ENCODE measurements at places on chromosomes 7 and 10.

DNA sequence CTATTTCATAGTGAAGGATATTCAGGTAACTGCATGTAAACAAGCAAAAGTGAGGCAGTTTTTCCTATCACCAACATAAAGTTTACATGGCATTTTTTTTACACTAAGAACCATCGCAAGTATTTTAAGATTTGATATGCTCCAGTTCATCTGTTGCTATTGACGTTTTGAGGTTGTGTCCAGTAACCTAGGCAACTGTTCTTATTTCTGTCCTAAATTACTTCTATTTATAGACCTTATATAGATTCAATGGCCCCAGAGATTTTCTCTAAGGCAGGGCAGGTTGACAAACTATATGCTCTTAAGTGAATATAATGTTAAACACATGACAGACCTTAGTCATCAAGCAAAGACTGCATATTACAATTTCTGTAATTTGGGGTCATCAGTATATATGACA lies 830.2 kb upstream of the LRRTM3 start:
- no peak for DNase-seq

- DNase-seq = no peak
These were observed 403 bp downstream of the CDK6 start for GRCh38 chr7:92835851-92836488.

- no peak for DNase-seq
These were observed 447.8 kb upstream of the GALNT17 start for GRCh38 chr7:70684173-70684572.

GRCh38 chr7:2023877-2024566 lies 208.7 kb downstream of the MAD1L1 start:
- DNase-seq = peak; percentile 36

DNA sequence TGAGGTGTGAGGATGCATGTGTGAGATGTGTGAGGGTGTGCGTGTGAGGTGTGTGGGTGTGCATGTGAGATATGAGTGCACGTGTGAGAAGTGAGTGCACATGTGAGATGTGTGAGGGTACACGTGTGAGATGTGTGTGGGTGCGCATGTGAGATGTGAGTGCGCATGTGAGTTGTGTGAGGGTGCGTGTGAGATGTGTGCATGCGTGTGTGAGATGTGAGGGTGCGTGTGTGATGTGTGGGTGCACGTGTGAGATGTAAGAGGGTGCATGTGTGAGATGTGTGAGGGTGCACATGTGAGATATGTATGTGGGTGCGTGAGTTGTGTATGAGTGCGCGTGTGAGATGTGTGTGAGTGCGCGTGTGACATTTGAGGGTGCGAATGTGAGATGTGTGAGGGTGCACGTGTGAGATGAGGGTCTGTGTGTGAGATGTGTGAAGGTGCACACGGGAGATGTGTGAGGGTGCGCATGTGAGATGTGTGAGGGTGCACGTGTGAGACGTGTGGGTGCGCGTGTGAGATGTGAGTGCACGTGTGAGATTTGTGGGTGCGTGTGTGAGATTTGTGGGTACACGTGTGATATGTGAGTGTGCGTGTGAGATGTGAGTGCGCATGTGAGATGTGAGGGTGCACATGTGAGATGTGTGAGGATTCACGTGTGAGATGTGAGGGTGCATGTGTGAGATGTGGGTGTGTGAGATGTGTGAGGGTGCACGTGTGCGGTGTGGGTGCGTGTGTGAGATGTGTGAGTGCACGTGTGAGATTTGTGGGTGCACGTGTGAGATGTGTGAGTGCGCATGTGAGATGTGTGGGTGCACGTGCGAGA lies 30.5 kb downstream of the PPIF start:
- peak; percentile 26 for DNase-seq

DNA sequence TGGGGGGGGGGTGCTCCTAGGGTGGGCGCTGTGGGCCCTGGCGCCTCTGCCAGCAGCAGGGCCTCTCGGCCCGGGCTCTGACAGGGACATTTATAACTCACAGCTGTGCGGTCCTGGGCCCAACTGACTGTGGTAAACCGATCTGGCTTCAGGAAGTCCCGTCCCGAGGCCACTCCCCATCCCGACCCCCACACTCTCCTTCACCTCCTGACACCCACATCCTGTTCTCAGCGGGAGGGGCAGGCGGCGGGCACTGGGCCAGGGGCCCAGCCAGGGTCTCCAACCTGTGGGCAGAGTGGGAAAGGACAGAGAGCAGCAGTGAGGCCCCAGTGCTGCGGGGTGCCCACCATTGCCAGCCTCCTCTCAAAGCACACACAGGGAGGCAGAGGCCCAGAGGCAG lies 69.1 kb downstream of the ZMIZ1 start:
- DNase-seq = no peak

GRCh38 chr7:3725155-3726059 lies 424.4 kb downstream of the SDK1 start:
- DNase-seq = no peak

DNA sequence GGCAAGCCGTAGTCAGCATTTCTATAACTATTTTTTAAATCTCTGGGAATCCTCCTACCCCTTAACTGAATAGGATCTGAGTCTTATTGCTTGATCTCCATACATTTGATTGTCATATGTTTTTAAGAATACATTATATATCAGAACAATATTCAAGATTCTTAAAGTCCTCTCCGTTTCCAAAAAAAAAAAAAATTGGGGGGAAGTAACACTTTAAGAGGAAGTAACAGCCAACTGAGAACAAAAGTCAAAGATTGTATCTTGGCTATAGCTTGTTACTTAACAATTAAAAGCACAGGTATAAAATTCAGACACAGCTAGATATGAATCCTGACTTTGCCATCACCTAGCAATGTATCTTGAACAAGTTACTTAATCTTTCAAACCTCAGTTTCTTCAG lies 169.9 kb upstream of the ADO start:
- no peak for DNase-seq

- DNase-seq = no peak
These were observed 129.6 kb downstream of the NEURL1 start for GRCh38 chr10:103622935-103623574.

DNA sequence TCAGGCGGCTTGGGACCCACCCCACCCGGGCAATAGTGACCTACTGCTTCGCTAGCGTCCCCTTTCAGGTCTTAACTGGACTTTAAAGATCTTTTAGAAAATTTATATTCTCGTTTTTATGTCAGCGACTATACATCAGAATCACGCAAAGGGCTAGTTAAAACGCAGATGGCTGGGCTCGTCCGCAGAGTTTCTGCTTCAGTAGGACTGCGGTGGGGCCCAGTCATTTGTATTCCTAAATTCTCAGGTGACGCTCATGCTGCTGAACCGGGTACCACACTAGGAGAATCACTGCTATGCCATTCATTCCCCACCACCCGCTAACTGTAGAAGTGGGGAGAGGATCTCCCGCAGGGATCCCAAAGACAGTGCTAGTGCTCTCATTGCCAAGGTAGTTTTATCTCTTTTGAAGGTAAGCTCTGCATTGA lies 12.0 kb upstream of the SP8 start:
- no peak for DNase-seq

GRCh38 chr7:157009778-157010587 lies 480 bp downstream of the MNX1 start:
- DNase-seq = no peak

GRCh38 chr7:45689011-45689796 lies 115.0 kb downstream of the ADCY1 start:
- no peak for DNase-seq

DNA sequence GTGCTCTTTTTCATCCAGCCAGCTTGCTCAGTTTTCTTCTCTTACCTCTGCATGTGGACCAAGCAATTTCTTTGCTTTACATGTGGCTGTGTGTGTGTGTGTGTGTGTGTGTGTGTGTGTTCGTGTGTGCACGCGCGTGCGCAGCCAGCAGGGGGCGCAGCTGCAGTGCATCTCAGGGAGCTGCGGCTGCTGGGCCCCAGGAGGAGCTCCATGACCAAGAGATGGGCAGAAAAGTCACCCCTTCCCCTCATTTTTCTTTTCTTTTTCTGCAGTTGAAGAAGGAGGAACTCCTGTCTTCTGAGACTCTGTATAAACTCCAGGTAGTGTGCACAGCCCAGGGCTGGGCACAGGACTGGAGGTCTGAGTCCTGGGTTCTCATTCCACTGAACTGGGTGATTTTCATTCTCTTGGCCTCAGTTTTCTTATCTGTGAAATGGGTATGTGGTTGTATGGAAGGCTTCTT lies 41.8 kb downstream of the BLNK start:
- peak; percentile 81 for DNase-seq

DNA sequence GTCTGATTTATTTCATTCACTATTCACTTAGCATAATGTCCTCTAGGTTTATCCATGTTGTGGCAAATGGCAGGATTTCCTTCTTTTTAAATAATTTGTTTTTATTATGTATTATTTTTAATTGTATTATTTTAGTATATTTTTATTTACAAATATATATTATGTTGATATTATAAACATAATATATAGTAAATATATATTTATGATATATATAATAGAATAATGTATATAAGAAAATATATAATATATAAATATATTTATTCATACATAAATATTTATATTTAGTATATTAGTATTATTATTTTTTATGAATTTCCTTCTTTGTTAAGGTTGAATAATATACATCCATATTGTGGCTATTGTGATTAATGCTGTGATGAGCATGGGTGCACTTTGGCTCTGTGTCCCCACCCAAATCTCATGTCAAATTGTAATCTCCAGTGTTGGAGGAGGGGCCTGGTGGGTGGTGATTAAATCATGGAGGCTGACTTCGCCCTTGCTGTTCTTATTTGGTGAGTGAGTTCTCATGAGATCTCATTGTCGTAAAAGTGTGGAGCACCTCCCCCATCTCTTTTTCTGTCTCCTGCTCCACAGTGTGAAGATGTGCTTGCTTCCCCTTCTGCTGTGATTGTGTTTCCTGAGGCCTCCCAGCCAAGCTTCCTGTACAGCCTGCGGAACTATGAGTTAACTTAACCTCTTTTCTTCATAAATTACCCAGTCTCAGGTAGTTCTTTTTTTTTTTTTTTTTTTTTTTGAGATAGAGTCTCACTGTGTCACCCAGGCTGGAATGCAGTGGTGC lies 52.3 kb upstream of the CYP2C18 start:
- DNase-seq = no peak

GRCh38 chr7:79782906-79783305 lies 329.4 kb upstream of the MAGI2 start:
- no peak for DNase-seq

GRCh38 chr7:66348531-66348930 lies 143.4 kb downstream of the TPST1 start:
- DNase-seq = no peak

- no peak for DNase-seq
These were observed 131.7 kb upstream of the EEPD1 start for GRCh38 chr7:36021367-36021766.

DNA sequence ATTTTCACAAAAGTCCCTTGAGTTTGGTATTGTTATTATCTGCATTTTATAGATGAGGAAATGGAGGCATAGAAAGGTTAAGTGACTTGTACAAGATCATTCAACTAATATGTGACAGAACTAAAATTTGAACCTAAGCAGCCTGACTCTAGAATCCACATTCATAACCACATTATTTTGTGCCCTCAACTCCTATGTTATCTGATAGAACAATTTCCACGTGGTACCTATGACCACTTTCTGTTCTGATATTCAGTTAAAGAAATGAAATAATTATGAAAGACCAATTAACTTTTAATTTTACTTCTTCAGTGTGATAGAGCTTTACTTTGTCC lies 17.5 kb downstream of the BCAP29 start:
- DNase-seq = no peak

GRCh38 chr10:80501913-80502521 lies 35.7 kb upstream of the SH2D4B start:
- no peak for DNase-seq

GRCh38 chr7:113774182-113774807 lies 144.5 kb downstream of the PPP1R3A start:
- DNase-seq = no peak

DNA sequence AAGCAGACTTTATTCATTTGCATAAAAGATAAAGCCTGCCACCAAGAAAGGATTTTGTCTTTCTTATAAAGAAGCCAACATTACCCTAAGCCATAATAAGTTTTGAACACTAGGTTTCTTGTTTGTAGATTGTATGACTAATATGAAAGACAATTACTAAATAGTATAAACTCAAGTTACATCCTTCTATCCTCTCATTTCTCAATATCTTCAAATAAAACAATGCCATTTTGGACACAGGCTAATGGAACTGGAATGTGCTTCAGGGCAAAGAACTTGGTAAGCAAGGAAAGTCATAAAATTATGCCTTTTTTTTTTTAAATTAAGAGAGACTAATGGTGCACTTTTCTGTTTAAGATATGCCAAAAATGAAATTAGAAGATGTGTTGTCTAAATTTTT lies 137.7 kb downstream of the DKK1 start:
- no peak for DNase-seq

- no peak for DNase-seq
These were observed 770.9 kb downstream of the TNS3 start for GRCh38 chr7:46810986-46811385.

DNA sequence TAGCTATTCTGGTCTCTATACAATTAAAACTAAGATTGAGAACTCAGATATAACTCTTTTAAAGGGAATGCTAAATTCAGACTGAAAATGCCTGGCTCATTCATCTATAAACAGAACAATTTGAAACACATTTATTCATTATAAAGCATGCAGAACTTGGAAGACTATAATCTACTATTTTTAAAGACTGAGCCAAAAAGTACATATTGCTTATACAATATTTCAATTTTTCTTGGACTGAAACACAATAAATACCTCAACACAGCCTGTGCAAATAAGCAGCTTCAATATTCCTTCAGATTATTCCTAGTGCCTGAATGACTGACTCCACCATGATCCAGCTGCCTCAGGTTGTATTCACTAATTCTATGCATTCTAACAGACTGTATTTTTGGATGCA lies 15.5 kb upstream of the PHYH start:
- DNase-seq = no peak

DNA sequence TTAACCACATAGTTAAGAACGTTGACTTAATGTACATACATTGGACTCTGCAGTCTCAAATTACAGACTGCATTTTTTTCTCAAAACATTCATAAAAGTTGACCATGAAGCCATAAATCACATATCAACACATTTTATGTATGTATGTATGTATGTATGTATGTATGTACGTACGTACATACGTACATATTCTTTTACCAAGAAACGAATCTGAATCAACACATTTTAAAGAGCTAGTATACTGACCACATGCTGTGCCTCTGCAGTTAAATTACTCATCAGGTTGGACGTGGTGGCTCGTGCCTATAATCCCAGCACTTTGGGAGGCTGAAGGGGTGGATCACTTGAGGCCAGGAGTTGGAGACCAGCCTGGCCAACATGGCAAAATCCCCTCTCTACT lies 105.8 kb downstream of the GPR158 start:
- no peak for DNase-seq

DNA sequence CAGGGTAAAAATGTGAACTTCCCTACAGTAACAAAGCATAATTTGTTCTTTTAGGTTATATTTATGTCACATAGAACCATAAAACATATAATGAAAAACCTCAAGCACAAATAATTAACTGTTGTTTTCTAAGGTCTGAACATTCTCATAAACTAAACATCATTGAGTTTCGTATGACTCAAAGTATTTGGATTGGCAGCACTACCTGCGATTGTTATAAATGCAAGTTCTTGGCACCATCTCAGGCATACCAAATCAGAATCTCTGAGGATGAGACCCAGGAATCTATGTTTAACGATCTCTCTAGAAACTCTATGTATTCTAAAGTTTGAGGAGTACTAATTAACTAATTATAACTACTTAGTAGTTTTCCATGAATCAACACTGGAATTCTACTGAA lies 22.5 kb downstream of the ORC5 start:
- no peak for DNase-seq

Data from right forelimb (tissue), 1 donor.